ENCODE measurements at places on chromosomes 13 and 19.

DNA sequence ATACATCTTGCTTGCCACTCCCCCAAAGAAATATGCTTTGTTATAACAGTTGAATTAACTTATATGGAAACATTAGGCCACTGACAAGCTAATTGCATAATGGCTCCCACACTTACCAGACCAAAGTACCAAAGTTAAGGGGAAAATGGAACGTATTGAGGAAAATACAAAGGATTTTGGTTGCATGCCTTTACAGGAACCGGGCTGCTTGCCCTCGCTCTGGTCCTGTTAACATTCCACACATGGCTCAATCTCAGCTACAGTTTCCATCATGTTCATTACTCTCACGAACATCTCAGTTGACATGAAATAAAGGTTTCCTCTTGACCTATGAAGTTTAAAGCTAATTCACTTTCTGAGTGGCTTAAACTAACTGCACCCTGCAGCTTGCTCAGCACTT lies 220.7 kb upstream of the RXFP2 start:
- DNase-seq = no peak
- H3K27ac ChIP-seq = no peak overlapping the region
- H3K4me1 ChIP-seq = no peaks in the 10 kb centered on the region
- no peaks in the 10 kb centered on the region for H3K36me3 ChIP-seq
- H3K4me3 ChIP-seq = no peak overlapping the region
- peaks cover 6% of the 10 kb centered on the region for H3K27me3 ChIP-seq

DNA sequence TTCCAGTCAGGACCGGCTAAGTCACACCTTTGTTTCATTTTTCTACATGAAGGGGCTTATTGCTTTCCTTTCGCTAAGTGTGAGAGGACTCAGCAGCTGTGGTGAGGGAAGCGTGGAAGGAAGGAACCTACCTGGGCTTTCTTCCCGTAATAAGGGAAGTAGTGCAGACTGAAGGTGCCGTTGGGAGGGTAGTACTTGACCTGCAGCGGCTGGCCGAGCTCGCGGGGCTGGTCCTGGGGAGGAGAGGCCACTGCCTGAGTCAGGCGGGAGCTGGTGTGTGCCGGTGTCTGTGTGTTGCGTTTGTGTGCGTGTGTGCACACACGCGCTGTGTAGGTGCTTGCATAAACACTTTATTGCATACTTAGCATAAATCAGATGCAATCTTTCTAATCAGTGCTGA lies 7.7 kb downstream of the ATP4B start:
- H3K4me1 ChIP-seq = peaks cover 13% of the 10 kb centered on the region
- no peaks in the 10 kb centered on the region for H3K36me3 ChIP-seq
- DNase-seq = peak; percentile 7
- no peaks in the 10 kb centered on the region for H3K27me3 ChIP-seq
- H3K4me3 ChIP-seq = no peak overlapping the region
- no peak overlapping the region for H3K27ac ChIP-seq

DNA sequence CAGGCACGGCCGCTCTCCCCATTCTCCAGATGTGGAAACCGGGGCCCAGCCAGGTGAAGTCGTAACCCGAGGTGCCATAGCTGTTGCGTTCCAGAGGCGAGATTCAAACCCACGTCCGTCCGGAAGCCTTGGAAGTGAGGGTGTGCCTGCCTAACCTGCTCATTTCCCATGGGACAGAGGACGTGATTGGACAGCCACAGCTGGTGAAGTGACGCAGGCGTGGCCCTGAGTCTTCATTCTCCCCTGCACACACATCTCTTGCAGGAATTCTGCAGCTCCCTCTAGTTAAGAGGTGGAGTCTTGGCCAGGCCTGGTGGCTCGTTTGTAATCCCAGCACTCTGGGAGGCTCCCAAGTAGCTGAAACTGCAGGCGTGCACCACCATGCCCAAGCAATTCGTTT lies 16.8 kb downstream of the MEIS3 start:
- no peak for DNase-seq
- H3K36me3 ChIP-seq = no peaks in the 10 kb centered on the region
- H3K4me1 ChIP-seq = peaks cover 1% of the 10 kb centered on the region
- peaks cover 13% of the 10 kb centered on the region for H3K27me3 ChIP-seq
- H3K27ac ChIP-seq = no peak overlapping the region

- DNase-seq = no peak
- H3K27me3 ChIP-seq = no peaks in the 10 kb centered on the region
- peak overlapping the region; percentile 50 for H3K4me3 ChIP-seq
- H3K27ac ChIP-seq = peak overlapping the region; percentile 84
Observed at GRCh38 chr13:73274147-73274546, 215.3 kb downstream of the KLF5 start.

DNA sequence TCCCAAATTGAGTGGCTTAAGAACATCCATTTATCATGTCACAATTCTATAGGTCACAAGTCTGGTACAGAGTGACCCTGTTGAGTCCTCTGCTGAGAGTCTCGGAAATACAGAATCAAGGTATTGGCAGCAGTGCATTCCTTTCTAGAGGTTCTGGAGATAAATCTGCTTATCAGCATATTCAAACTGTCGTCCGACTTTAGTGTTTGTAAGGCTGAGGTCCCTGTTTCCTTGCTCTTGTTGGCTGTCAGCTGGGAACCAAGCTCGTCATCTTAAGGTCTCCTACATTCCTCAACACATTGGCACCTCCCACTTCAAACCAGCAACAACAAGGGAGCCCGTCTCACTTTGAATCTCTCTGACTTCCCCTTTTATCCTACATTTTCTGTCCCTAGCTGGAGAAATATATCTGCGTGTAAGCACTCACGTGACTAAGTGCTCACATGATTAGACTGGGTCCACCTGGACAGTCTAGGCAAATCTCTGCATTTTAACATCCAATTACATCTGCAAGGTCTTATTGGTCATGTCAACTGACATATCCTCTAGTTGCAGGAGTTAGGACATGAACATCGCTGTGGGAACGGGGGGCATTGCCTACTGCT lies 886.8 kb downstream of the PCDH9 start:
- H3K4me3 ChIP-seq = no peak overlapping the region
- no peak for DNase-seq
- H3K36me3 ChIP-seq = no peaks in the 10 kb centered on the region
- H3K4me1 ChIP-seq = no peaks in the 10 kb centered on the region
- H3K27me3 ChIP-seq = no peaks in the 10 kb centered on the region

DNA sequence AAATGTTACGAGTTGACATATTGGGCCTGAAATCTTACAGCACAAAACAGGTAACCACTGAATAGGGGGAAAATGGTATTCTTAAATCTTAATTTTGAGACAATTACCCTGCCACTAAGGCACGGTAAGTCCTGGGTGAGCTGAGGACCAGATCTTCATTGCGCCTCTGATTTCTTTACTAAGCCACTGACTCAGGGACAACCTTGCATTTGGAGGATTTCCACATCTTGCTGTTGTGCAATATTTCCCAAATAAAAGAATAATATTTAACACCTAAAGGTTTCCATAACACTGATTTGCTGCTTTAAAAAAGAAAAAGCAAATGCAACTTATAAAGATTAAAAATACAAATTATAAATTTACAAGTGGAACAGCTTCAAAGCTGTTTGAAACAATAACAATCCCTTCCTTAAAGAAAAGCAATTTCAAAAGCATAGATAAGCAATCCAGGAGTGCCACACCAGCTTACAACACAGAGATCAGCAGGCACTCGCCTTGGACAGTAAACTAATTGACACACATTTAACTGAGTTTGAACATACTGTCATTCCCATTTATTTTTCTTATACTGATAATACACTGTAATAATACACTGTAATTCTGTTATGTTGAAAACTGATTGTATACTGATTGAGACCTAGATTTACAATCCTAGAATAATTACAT lies 79.6 kb upstream of the DOCK9 start:
- H3K27me3 ChIP-seq = no peaks in the 10 kb centered on the region
- no peak for DNase-seq
- no peak overlapping the region for H3K27ac ChIP-seq

- no peaks in the 10 kb centered on the region for H3K4me1 ChIP-seq
- H3K27ac ChIP-seq = no peak overlapping the region
- H3K4me3 ChIP-seq = no peak overlapping the region
- H3K36me3 ChIP-seq = no peaks in the 10 kb centered on the region
- peaks cover 14% of the 10 kb centered on the region for H3K27me3 ChIP-seq
- no peak for DNase-seq
Observed at GRCh38 chr13:36891752-36892151, 28.3 kb downstream of the SMAD9 start.

GRCh38 chr13:20990910-20991525 lies 70.4 kb downstream of the LATS2 start:
- H3K4me1 ChIP-seq = peaks cover under 1% of the 10 kb centered on the region
- no peak overlapping the region for H3K27ac ChIP-seq
- no peak overlapping the region for H3K4me3 ChIP-seq
- no peak for DNase-seq
- H3K27me3 ChIP-seq = peaks cover 3% of the 10 kb centered on the region

- no peak overlapping the region for H3K4me3 ChIP-seq
- no peaks in the 10 kb centered on the region for H3K27me3 ChIP-seq
- no peak for DNase-seq
- peaks cover 28% of the 10 kb centered on the region for H3K4me1 ChIP-seq
- no peak overlapping the region for H3K27ac ChIP-seq
- peaks cover 17% of the 10 kb centered on the region for H3K36me3 ChIP-seq
Observed at GRCh38 chr19:8458380-8458779, 13.6 kb downstream of the HNRNPM start.

DNA sequence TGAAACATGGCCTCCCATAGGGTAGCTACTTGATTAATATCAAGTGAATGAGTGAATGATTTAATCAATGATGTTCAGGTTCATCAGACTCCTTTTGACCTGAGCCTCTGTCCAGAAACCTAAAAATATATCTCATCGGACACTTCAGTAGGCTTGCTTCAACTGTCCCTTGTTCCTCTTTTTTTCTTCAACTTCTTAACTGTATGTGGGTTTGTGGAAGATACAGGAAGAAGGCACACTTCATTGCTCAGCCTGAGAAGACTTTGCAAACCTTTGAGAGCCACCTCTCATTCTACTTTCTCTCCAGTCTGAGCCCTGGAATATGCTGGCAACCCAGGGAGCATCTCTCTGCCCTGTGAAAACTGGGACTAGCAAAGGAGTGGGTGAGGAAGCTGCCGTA lies 557.0 kb downstream of the FGF9 start:
- no peak for DNase-seq
- no peaks in the 10 kb centered on the region for H3K36me3 ChIP-seq
- no peak overlapping the region for H3K27ac ChIP-seq
- no peaks in the 10 kb centered on the region for H3K27me3 ChIP-seq
- no peak overlapping the region for H3K4me3 ChIP-seq

Measured in activated naive CD8-positive, alpha-beta T cell treated with anti-CD3 and anti-CD28 coated beads, Interleukin-2, amount 10 ng/mL, durations not matched to agents 7 days and 5 days (primary cell).